ENCODE measurements at places on chromosomes 7 and 10.

DNA sequence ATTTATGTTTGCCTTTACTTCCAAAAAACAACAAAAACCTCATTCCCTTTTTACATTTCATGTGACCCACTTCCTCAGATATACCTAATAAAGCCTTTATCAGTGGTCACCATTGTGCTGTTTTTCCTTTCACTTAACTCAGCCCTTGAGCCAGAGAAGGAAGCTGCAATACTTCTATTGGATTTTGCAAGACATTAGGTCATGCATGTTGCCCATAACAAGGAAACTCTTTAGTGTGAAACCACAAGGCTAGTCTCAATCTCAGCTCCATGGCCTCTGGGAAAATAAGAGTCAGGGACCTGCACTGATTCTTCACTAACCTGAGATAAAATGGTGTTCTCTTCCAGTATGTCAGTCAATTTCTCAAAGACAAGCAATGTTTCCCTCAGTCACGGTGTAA, 27.8 kb downstream of the STEAP4 start:
- DNase-seq, result no peak

DNA sequence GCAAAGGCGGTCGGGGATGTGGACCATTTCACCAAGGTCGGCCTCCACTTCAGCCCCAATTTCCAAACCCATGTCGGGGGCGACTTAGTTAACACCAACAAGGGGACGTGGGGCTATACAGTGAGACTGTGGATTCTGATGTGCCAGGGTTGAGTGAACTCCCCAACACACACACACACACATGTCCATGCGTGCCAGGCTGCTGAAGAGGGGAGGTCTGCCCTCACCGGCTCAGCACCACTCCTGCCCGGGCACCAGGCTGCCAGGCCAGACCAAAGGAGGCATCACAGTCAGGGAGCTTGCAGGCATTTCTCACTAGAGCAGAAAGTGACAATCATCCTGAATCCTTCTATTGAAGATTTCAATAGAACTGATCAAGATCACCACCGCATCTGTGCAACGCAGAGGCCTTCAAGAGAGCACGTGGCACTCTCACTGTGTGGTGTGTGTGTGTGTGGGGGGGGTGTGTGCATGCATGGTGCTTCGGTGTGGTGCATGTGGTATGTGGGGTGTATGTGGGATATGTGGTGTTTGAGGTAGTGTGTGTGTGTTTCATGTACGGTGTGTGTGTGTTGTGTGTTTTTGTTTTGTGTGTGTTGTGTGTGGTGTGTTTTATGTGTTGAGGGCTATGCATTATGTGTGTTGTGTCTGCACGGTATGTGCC, 403.5 kb upstream of the RNF32 start:
- DNase-seq, result no peak

DNA sequence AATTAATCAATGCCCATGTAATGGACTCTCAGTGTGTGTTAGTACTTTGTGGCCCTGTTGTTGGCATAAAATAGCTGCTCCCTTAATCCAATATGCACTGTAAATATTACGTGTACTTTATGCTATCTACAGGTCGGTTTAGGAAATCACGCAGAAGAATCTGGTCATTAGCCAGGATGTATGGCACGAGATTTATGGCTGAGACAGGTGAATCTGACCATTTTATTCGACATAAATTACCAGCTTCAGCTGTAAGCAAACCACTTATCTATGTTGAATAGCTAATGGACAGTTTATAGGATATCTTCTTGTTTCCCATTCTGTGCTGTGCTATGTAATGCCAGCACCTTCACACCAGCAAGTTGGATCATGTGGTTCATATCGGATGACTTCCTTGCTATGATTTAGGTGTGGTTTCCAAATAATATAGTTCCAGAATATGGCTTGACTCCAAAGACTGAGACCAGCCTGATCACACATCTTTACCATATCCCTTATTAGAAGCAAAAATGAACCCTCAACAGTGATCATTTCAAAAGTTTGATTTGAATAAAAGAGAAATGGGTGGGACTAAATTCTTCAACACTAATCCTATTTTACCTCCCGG, 301.4 kb downstream of the AHR start:
- no peak for DNase-seq

- no peak for DNase-seq
These were observed 29.3 kb upstream of the KCNK18 start for GRCh38 chr10:117167789-117168674.

GRCh38 chr7:93055543-93056107, 62.2 kb downstream of the SAMD9 start:
- DNase-seq, result peak; percentile 41

- DNase-seq, result peak; percentile 81
These were observed 99.4 kb downstream of the CCDC3 start for GRCh38 chr10:12902135-12902572.

DNA sequence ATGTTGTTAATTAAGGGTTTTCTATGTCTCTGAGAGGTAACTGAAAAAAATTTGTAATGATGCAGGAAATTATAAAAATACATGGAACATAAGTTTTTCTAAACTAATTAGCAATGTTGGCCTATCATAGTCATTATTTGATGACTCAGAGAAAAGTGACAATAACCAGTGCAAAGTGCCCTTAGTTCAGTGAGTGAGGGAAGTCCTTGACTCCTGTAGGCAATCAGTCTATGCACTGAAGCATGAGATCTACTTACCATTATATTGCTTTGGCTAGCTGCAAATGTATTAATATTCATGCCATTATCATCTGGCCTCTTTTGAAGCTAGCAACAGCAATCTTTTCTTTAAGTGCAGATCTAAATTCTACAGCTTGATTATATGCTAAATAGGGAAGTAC, 40.6 kb downstream of the CCDC172 start:
- DNase-seq, result no peak

GRCh38 chr7:88104732-88105131, 115.1 kb downstream of the SRI start:
- DNase-seq, result no peak

DNA sequence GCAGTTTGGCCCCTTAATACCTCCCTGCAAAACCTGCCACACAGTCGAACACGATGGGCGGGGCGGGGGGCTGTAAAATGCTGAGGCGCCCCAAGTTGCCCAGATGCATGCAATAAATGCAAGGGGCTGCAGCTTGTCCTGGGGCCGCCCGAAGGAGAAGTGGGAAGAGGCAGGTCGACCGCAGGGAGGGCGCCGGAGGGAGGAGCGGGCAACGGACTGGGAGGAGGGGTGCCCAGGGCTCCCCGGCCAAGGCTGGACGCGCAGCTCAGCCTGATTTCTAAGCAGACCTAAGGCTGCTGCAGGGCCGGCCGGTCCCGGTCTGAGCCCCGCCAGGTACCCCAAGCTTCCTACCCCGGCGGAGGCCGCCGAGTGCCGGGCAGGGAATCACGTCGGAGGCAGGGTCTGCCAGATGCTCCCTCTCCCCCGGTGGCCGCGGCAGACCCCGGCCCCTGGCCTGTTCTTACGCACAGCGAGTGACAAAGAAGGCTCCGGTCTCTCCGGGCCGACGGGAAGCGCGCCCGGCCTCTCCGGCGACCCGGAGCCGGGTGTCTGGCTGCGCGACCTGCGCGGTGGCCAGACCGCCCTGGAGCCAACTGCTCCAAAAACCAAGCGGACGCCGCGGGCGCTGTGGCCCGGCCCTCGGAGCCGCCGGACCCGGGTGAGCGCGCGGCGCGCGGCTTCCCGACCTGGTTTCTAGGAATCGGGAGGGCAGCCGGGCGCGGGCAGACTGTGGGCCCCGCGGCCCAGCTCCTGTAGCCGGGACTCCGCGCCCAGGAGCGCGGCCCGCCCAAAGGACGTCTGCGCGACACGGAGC, 744 bp upstream of the EBF3 start:
- no peak for DNase-seq

GRCh38 chr7:36045326-36045725, 107.7 kb upstream of the EEPD1 start:
- DNase-seq, result no peak

- no peak for DNase-seq
These were observed 188.3 kb upstream of the NFE2L3 start for GRCh38 chr7:25963733-25964132.

GRCh38 chr7:127803626-127804025, 151.6 kb downstream of the SND1 start:
- no peak for DNase-seq

- DNase-seq, result no peak
These were observed 31.2 kb downstream of the IL2RA start for GRCh38 chr10:6030940-6031339.

DNA sequence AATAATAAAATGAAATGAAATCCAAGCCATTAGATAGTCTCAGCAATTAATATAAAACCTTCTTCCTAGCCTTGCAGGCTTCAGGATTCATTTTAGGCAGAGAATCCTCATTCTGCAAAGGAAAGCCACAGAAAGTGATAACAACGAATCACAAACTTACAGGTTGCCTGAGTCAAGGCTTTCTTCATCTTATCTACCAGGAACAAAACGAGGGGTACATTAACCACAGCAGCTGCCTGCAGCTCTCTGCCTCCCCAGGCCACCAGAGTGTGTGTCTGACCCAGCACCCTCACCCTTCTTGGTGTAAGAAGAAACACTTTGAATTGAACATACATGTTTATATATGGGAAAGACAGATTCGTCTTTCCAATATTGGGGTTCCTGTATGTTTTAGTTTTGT, 12.5 kb upstream of the TNS3 start:
- DNase-seq, result no peak

GRCh38 chr7:114508086-114508485, 93.5 kb downstream of the FOXP2 start:
- DNase-seq, result no peak

DNA sequence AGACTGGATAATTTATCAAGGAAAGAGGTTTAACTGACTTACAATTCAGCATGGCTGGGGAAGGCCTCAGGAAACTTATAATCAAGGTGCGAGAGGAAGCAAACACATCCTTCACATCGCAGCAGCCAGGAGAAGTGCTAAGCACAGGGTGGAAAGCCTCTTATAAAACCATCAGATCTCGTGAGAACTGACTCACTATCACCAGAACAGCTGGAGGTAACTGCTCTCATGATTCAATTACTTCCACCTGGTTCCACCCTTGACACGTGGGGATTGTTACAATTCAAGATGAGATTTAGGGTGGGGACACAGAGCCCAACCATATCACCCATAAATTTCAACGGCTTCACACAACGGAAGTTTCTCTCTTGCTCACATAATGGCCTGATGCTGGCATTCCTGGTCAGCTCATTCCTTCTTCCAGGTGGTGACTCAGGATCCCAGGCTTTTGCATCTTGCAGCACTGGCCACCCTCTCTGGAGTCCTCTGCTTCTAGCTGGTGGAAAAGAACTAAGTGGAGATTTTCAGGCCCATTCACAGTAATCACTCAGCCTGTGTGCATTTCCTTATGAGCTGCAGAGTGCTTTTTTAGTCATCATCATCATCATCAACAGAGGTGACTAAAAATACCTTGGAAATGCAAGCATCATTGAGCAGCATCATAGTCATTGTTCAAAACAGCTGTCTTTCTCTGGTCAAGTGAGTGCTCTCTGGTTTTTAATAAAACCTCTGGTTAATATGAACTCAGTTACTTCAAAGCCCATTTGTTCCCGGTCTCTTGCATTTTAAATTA, 308.1 kb downstream of the SFMBT2 start:
- DNase-seq, result no peak

GRCh38 chr7:44460325-44460724, 30.1 kb downstream of the NUDCD3 start:
- DNase-seq, result no peak

DNA sequence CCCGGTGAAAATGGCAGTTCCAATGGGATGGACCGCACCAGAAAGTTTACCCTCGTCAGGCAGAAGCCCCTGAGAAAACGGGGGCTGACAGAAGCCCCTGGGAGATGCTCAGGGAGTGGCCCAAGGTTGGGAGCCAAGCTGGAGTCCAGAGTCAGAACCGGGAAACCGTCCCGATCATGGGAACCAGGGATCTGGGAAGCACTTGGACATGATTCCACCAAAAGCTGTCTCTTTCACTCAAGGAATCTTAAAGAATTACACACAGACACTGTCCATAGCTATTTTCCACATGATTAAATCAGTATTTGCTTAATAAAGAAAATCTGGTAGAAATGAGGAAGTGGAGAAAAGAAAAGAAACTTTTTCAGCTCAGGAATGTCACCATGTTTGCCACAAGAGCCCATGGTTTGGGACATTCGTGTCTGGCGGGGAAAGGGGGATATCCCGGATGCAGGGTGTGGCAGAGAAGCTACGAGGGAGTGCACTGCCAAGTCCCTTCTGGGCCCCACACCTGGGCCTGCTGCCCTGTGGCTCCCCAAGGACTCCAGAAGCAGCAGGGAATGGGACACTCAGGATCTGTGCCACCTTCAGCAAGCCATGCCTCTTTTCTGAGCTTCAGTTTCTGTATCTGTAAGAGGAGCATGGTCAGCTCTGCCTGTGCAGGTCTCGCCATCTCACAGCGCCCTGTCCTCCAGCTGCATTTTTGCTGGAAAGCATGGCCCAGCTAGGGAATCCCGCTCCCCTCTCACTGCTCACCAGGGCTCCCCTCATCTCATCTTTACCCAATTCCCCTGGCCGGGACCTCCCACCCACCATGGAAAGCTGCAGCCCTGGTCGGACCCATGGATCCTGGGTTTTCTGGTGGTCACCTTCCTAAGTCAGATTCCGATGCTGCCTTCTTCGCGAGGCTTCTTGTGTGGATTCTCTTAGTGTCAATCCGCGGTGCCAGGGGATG, 225.1 kb upstream of the GRB10 start:
- no peak for DNase-seq

GRCh38 chr10:131537281-131537680, 225.8 kb upstream of the TCERG1L start:
- DNase-seq, result no peak

DNA sequence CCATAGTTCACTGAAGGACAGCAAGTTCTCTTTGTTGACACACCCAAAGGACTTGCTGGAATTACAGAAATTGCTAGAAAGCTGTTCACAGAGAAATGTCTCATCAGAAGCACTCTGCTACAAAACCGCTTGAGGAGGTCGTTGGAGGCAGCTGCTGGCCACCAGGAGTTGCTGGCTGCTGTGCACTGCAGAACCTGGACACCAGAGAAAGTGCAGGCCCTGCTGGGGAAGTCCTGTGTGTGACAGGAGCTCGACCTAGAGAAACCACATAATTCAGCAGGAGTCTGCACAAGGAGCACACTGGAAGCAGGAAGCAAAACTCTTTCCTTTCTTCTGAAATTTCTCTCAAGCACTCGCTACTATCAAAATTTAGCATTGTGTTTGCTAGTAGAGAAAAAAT, 461.5 kb upstream of the GHITM start:
- DNase-seq, result no peak

- DNase-seq, result no peak
These were observed 99.7 kb downstream of the TNS3 start for GRCh38 chr7:47482013-47482875.

- no peak for DNase-seq
These were observed 724.6 kb upstream of the NRP1 start for GRCh38 chr10:34058845-34059614.

DNA sequence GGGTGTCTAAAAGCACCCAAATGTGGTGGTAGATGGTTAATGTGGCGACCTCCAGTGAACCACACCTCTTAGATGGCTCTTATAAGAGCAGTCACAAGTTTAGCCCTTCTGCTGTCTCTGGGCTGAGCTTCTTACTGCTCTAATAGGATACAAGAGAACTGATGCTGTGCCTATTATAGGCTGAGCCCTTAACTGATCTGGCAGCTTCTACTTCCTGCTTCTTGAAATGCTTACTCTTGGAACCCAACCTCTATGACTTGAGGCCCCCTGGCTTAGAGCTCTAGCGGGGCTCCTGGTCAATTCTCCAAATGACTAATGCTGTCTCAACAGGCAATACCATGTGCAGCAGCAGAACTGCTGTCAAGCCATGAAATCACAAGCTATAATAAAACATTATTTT, 35.0 kb upstream of the LSM8 start:
- DNase-seq, result no peak

Data from left kidney (tissue), 8 donors.